ENCODE measurements at places on chromosomes 4 and X. TPM values are rescaled to one million over a fixed set of nuclear protein-coding genes. Genes with fewer than 3 reads are reported as not detected.

- DNase-seq: no peak
- peaks cover 39% of the 10 kb centered on the region for H3K4me1 ChIP-seq
- no peak overlapping the region for H3K27ac ChIP-seq
- H3K36me3 ChIP-seq: peaks cover 31% of the 10 kb centered on the region
These were observed 1.8 kb downstream of the CCNI start for GRCh38 chr4:77073981-77074380.

GRCh38 chr4:150167054-150167453 lies 88.8 kb downstream of the DCLK2 start:
- H3K4me3 ChIP-seq: no peak overlapping the region
- H3K27ac ChIP-seq: no peak overlapping the region
- no peaks in the 10 kb centered on the region for H3K36me3 ChIP-seq
- H3K27me3 ChIP-seq: peaks cover 3% of the 10 kb centered on the region
- no peaks in the 10 kb centered on the region for H3K4me1 ChIP-seq
- no peak for DNase-seq

GRCh38 chrX:1485033-1485432 lies 32.3 kb upstream of the ASMTL start:
- no peak overlapping the region for H3K27ac ChIP-seq
- DNase-seq: no peak
- H3K4me1 ChIP-seq: peaks cover 34% of the 10 kb centered on the region
- no peak overlapping the region for H3K4me3 ChIP-seq
- no peaks in the 10 kb centered on the region for H3K27me3 ChIP-seq

DNA sequence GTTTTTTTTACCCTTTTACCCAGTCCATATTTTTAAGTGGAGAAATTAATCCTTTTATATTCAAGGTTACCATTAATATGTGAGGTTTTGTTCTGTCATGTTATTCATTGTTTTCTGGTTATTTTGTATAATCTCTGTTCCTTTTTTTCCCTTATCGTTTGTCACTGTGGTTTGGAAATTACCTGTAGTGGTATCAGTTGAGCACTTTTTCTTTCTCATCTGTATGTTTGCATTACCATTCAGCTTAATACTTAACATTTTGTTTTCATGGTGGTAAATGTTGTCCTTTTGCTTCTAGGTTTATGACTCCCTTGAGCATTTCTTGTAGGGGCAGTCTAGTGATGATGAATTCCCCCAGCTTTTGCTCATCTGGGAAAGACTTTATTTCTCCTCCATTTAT lies 6.6 kb downstream of the ETDC start:
- no peaks in the 10 kb centered on the region for H3K4me1 ChIP-seq
- H3K4me3 ChIP-seq: no peak overlapping the region
- H3K36me3 ChIP-seq: peaks cover 29% of the 10 kb centered on the region
- H3K27me3 ChIP-seq: no peaks in the 10 kb centered on the region
- no peak overlapping the region for H3K27ac ChIP-seq

DNA sequence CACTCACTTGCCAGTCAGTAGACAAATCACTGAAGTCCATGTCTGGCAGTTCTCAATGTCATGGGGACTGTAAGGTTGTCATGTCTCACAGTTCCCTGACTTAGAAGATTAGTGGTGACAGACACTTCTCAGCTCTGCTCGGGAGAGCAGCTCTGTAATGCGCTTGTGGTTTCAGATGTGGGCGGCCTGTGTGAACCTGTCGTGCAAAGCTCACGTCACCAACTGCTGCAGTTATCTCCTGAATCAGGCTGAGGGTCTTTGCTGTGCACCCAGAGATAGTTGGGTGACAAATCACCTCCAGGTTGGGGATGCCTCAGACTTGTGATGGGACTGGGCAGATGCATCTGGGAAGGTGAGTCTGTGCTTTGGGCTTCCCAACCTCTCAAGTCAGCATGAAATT lies at the start of gene IL9R:
TSS of gene IL9R (plus strand) at position 261 of the 400 bp plus-strand sequence. CDS start at position 325, 64 bp downstream.
- peak; percentile 69 for DNase-seq
- peak within 1 kb of the TSS; percentile 32 for H3K4me3 ChIP-seq
- no peaks in the 10 kb centered on the region for H3K27me3 ChIP-seq
- peak within 1 kb of the TSS; percentile 54 for H3K27ac ChIP-seq

DNA sequence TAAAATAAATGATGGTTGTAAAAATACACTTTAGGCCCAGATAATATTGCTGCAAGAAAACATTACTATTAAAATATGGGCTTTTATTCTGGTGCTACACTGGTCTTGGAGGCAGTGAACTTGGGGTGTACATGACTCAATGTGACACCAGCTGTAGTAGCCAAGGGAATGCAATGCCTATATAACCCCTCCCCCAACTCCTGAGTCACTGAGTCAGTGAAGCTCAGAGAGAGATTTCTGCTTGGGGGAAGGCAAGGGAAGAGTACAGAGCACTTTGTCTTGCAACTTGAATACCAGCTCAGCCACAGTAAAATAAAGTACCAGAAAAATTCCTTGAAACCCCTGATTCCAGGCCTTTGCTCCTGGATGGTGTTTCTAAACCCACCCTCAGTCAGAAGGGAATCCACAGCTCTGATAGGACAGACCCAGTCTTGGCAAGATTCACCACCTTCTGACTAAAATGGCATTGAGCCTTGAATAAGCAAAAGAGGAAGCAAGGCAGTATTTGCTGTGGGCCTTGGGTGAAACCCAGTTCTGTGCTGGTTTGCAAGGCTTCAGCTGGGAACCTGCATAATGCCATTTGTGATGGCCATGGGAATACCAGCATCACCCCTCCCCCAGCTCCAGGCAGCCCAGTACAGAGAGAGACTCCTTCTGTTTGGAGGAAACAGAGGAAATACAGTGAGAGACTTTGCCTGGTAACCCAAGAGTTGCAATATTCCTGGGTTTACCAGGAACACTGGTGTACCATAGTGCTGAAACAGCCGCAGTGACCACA lies 209.9 kb downstream of the IQCM start:
- no peaks in the 10 kb centered on the region for H3K27me3 ChIP-seq
- H3K27ac ChIP-seq: no peak overlapping the region
- no peak for DNase-seq
- H3K4me3 ChIP-seq: no peak overlapping the region
- no peaks in the 10 kb centered on the region for H3K4me1 ChIP-seq

- H3K27me3 ChIP-seq: no peaks in the 10 kb centered on the region
- no peak for DNase-seq
- peaks cover 11% of the 10 kb centered on the region for H3K36me3 ChIP-seq
- H3K27ac ChIP-seq: no peak overlapping the region
These were observed 2.2 kb downstream of the USO1 start for GRCh38 chr4:75726577-75726976.

DNA sequence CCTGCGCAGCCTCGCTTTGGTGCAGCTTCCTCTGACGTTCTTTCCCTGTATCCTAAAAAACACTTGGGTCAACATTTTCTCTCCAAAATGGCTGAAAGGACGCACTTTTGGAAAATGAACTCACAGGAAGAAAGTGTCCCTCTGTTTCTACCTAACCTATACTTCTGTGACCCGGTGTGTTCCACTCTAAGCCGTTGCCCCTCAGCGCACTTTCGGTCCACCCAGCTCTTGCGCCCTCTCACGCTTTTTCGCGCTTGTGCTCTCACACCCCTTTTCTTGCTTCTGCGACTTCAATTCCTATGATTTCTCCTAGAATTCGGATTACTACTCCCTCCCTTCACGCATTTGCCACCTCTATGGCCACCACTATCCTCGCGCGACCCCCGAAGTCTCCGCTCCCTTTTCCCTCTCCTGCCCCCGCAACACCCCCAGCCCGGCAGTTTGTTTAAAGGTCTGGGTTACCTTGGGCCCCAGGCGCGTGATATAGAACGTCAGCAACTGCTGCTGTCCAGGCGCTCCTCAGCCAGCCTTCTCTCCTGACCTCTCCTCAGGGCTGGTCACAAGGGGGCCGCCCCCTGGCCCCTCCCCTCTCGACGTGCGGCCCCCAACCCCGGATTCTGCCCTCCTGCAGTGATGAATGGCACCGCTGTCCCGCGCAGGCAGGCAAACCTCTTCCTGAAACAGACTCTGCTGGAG lies at the start of gene USP51:
TSS of gene USP51 (minus strand) at position 535 of the 696 bp plus-strand sequence. CDS start 909 bp downstream, outside the sequence.
- H3K4me1 ChIP-seq: peaks cover 10% of the 10 kb centered on the region
- H3K27ac ChIP-seq: peak within 1 kb of the TSS; percentile 92
- H3K4me3 ChIP-seq: peak within 1 kb of the TSS; percentile 88
- H3K36me3 ChIP-seq: peaks cover 6% of the 10 kb centered on the region

- H3K27ac ChIP-seq: no peak overlapping the region
- H3K4me1 ChIP-seq: no peaks in the 10 kb centered on the region
- DNase-seq: no peak
- H3K4me3 ChIP-seq: no peak overlapping the region
- H3K36me3 ChIP-seq: no peaks in the 10 kb centered on the region
These were observed 18.7 kb upstream of the GPC3 start for GRCh38 chrX:134004084-134004483.

- H3K4me3 ChIP-seq: no peak overlapping the region
- no peak for DNase-seq
- H3K27me3 ChIP-seq: no peaks in the 10 kb centered on the region
- peaks cover 32% of the 10 kb centered on the region for H3K36me3 ChIP-seq
- H3K4me1 ChIP-seq: peaks cover 21% of the 10 kb centered on the region
These were observed 60.6 kb upstream of the TLR2 start for GRCh38 chr4:153623491-153623890.

DNA sequence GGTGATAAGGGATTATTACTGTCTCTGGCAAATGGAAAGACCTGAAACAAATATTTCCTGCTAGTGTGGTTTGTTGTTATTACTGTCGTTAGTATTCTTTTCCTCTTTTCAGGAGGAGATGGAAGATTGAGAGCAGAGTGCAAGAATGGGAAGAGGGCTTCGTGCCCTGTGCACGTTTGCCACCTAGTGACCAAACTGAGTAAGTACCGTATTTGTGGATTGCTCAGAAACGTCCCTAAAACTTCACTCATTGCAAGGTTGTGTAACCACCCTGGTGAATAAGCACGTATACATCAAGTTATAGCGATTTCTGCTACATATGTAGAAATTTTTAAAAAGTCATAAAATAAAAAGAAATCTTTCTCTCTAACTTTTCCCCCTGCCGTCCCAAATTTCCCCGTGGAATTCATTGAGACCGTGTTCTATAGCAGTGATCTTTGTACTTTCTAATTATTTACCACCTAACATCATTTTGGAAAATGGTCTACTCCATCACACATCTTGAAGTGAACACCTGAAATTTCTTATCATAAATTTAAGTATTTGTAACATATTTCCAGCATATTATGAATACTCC lies 24.3 kb downstream of the LINC00632 start:
- no peak overlapping the region for H3K4me3 ChIP-seq
- no peaks in the 10 kb centered on the region for H3K4me1 ChIP-seq
- H3K36me3 ChIP-seq: no peaks in the 10 kb centered on the region
- H3K27me3 ChIP-seq: no peaks in the 10 kb centered on the region

DNA sequence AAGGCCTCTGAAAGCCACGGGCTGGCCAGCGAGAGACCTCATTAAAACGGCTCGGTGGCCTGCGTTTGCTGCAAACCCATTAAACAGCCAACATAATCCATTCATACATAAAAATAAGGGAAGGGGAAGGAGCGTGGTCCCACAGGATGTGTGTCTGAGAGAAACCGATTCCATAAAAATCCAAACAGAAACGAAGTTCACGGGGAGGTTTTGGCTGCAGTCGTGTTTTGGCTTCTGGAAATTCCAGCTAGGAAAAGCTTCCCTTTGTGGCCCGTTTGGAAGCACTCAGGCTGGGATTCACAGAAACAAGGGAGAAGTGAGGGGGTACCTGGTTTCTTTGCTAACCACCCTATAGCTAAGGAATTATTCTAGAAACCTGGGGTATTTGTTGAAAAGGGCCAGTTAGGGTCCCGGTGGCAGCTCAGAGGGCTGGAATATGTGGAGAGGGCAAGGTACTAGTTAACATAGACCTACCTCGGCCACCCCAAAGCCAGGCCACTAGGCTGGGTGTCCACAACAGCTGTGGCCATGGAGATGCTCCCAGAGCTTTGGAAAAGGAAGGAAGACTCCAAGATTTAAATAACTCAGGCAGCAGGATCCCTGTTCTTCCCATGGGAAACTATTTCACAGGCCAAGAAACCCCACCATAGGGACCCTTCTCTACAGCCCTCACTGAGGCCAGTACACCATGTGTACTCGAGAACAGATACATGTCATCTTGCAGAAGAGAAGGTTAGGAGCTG lies 166.8 kb downstream of the BCOR start:
- no peak overlapping the region for H3K27ac ChIP-seq
- H3K4me3 ChIP-seq: no peak overlapping the region
- H3K36me3 ChIP-seq: no peaks in the 10 kb centered on the region

GRCh38 chr4:160299608-160300007 lies 1196.7 kb downstream of the RAPGEF2 start:
- H3K27me3 ChIP-seq: no peaks in the 10 kb centered on the region
- H3K27ac ChIP-seq: no peak overlapping the region
- no peaks in the 10 kb centered on the region for H3K36me3 ChIP-seq
- no peak overlapping the region for H3K4me3 ChIP-seq

GRCh38 chrX:149032449-149032848 lies 472.7 kb downstream of the IDS start:
- DNase-seq: no peak
- no peak overlapping the region for H3K4me3 ChIP-seq
- H3K36me3 ChIP-seq: no peaks in the 10 kb centered on the region
- H3K27ac ChIP-seq: no peak overlapping the region
- H3K4me1 ChIP-seq: no peaks in the 10 kb centered on the region
- H3K27me3 ChIP-seq: no peaks in the 10 kb centered on the region

- no peak overlapping the region for H3K27ac ChIP-seq
- no peaks in the 10 kb centered on the region for H3K4me1 ChIP-seq
- H3K27me3 ChIP-seq: peaks cover 6% of the 10 kb centered on the region
- no peak for DNase-seq
- no peak overlapping the region for H3K4me3 ChIP-seq
These were observed 82.9 kb downstream of the STOX2 start for GRCh38 chr4:183987987-183988392.

GRCh38 chr4:187390646-187391045 lies 604.9 kb upstream of the ZFP42 start:
- no peak for DNase-seq
- no peaks in the 10 kb centered on the region for H3K27me3 ChIP-seq
- no peak overlapping the region for H3K27ac ChIP-seq
- H3K36me3 ChIP-seq: no peaks in the 10 kb centered on the region
- H3K4me3 ChIP-seq: no peak overlapping the region
- no peaks in the 10 kb centered on the region for H3K4me1 ChIP-seq

- peak overlapping the region; percentile 86 for H3K4me3 ChIP-seq
- H3K27me3 ChIP-seq: no peaks in the 10 kb centered on the region
- H3K4me1 ChIP-seq: peaks cover 13% of the 10 kb centered on the region
- peaks cover 20% of the 10 kb centered on the region for H3K36me3 ChIP-seq
- peak overlapping the region; percentile 87 for H3K27ac ChIP-seq
These were observed 13.9 kb upstream of the ETDC start for GRCh38 chrX:135295238-135295943.

GRCh38 chr4:55765070-55765469 lies 54.5 kb upstream of the EXOC1L start:
- no peak for DNase-seq
- no peaks in the 10 kb centered on the region for H3K4me1 ChIP-seq
- no peaks in the 10 kb centered on the region for H3K27me3 ChIP-seq
- H3K36me3 ChIP-seq: no peaks in the 10 kb centered on the region

Gene TRIM60
- not detected for total RNA-seq

Gene SOX3
- total RNA-seq: not detected

Gene SOD3
- not detected for total RNA-seq

Gene INTS6L
- total RNA-seq: 22.2 TPM

Gene MUC7
- total RNA-seq: not detected

Gene TMEM47
- not detected for total RNA-seq
